CD4-positive, alpha-beta T cell (primary cell): ENCODE measurements at places on chromosomes 11 and 22. TPM values are rescaled to one million over a fixed set of nuclear protein-coding genes. Genes with fewer than 3 reads are reported as not detected.

The PAMR1 gene
- not detected for total RNA-seq

The ACAT1 gene
- 13.8 TPM for total RNA-seq

- H3K4me3 ChIP-seq: no peak overlapping the region
- H3K27ac ChIP-seq: no peak overlapping the region
- no peaks in the 10 kb centered on the region for H3K36me3 ChIP-seq
- no peaks in the 10 kb centered on the region for H3K27me3 ChIP-seq
- no peak for DNase-seq
Measured at GRCh38 chr11:115330684-115331482, 173.3 kb downstream of the CADM1 start.

The EXPH5 gene
- 3.7 TPM for total RNA-seq

GRCh38 chr22:39106326-39106725 lies 9.3 kb downstream of the APOBEC3H start:
- H3K4me1 ChIP-seq: no peaks in the 10 kb centered on the region
- H3K4me3 ChIP-seq: no peak overlapping the region
- DNase-seq: no peak
- H3K27ac ChIP-seq: no peak overlapping the region
- no peaks in the 10 kb centered on the region for H3K27me3 ChIP-seq

The ZP1 gene
- not detected for total RNA-seq

GRCh38 chr11:118005224-118006152 lies 19.3 kb downstream of the IL10RA start:
- peaks cover 100% of the 10 kb centered on the region for H3K4me1 ChIP-seq
- H3K27ac ChIP-seq: no peak overlapping the region
- H3K27me3 ChIP-seq: no peaks in the 10 kb centered on the region
- H3K36me3 ChIP-seq: peaks cover 5% of the 10 kb centered on the region
- no peak overlapping the region for H3K4me3 ChIP-seq
- DNase-seq: no peak

The RAD9A gene
- total RNA-seq: 19.3 TPM

The CWF19L2 gene
- total RNA-seq: 21.8 TPM

The ALKBH8 gene
- total RNA-seq: 7.7 TPM

GRCh38 chr11:7252683-7253213 lies 1.0 kb downstream of the SYT9 start:
- DNase-seq: no peak
- H3K4me1 ChIP-seq: peaks cover 5% of the 10 kb centered on the region
- no peak overlapping the region for H3K27ac ChIP-seq
- no peak overlapping the region for H3K4me3 ChIP-seq
- no peaks in the 10 kb centered on the region for H3K36me3 ChIP-seq

- H3K4me3 ChIP-seq: no peak overlapping the region
- no peaks in the 10 kb centered on the region for H3K36me3 ChIP-seq
- no peak overlapping the region for H3K27ac ChIP-seq
- DNase-seq: no peak
Measured at GRCh38 chr11:121213362-121213893, 79.1 kb upstream of the SC5D start.

GRCh38 chr22:32836280-32837123 lies 35.0 kb downstream of the TIMP3 start:
- no peak for DNase-seq
- H3K36me3 ChIP-seq: no peaks in the 10 kb centered on the region
- no peaks in the 10 kb centered on the region for H3K4me1 ChIP-seq
- H3K27me3 ChIP-seq: no peaks in the 10 kb centered on the region

- no peaks in the 10 kb centered on the region for H3K36me3 ChIP-seq
- no peaks in the 10 kb centered on the region for H3K4me1 ChIP-seq
- H3K4me3 ChIP-seq: no peak overlapping the region
- H3K27ac ChIP-seq: no peak overlapping the region
- no peak for DNase-seq
- H3K27me3 ChIP-seq: no peaks in the 10 kb centered on the region
Measured at GRCh38 chr11:110311783-110312579, 15.6 kb upstream of the RDX start.

The ENTHD1 gene
- total RNA-seq: 0.47 TPM

GRCh38 chr11:19511413-19512183 lies 201.0 kb upstream of the NAV2 start:
- H3K27me3 ChIP-seq: peaks cover 12% of the 10 kb centered on the region
- no peak overlapping the region for H3K4me3 ChIP-seq
- H3K27ac ChIP-seq: no peak overlapping the region
- no peak for DNase-seq
- H3K4me1 ChIP-seq: no peaks in the 10 kb centered on the region

DNA sequence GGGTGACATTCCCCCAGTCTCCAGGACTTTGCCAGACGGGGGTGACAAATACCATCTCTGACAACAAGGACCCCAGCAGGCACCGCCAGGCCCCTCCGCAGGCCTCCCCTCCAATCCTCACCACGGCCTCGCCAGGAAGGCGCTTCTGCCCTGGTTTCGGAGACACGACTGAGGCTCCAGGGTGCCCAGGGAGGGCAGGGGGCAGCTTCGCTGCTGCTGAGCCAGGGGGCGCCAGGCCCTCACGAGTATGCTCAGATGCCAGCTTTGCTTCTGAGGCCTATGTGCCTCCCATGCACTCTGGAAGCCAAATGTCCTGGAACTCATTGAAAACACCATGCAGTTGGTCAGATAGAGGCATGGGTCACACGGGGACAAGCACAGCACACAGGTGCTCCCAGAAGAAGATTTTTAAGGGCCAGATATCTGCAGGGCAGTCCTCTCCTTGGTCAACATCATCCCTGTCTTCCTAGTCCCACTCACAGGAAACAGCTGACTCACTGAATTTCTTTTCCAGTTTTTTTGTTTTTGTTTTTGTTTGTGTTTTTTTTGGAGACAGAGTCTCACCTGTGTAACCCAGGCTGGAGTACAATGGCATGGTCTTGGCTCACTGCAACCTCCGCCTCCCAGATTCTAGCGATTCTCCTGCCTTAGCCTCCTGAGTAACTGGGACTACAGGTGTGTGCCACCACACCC lies 19.9 kb downstream of the BID start:
- H3K27me3 ChIP-seq: no peaks in the 10 kb centered on the region
- H3K4me1 ChIP-seq: no peaks in the 10 kb centered on the region
- no peak overlapping the region for H3K27ac ChIP-seq
- DNase-seq: peak; percentile 27
- no peak overlapping the region for H3K4me3 ChIP-seq

The MUC5AC gene
- total RNA-seq: not detected
